ENCODE measurements at places on chromosomes 2 and 18.

DNA sequence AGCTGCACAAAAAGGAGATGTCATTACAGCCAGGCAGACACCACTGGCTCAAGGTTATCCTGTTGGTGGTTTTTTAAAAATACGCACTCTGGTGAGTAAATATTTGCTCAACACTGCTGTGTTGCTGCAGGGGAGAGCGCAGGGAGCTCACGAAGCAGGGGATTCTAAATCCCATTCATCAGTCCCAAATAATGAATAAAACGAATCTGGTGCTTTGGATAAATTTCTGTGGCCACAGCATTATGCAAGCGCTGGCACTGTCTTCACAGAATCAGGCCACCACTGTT, 256.2 kb downstream of the HDAC4 start:
- no peak for DNase-seq

DNA sequence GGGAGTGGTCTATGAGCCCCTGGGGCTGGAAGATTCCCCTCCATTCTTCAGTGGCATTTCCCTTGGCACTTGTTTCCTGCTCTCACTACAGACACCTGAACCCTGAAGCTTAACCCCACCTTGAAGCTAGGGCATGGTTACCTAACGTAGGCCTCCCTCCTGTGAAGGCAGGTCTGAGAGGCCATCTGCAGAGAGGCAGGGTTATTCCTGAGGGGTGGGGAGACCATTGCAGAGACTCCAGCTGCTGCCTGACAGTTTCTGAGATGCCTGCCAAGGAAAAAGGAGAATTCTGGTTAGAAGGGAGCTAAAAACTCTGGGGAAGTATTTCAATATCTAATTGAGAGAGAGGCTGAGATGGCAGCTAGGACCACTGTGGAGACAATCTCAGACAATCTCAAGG, 119.3 kb upstream of the NDUFV2 start:
- no peak for DNase-seq

- peak; percentile 99 for DNase-seq
Measured at GRCh38 chr2:9287400-9288045, 80.9 kb downstream of the ASAP2 start.

DNA sequence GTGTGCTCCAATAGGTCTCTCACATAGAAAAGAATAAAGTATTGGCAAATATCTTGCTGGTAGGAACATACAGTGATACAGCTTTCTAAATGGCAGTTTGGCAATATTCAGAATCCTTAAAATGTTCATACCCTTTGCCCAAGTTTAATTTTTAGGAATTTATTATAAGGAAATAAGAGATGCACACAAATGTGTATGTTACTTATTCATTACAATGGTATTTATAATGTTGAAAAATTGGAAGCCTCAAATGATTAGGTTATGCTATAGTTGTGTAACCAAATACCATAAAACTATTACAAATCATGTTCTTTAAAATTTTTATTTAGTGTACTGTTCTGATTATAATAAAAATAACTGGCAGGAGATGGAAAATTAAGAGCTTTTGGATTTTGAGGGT, 196.8 kb downstream of the MCFD2 start:
- no peak for DNase-seq

- DNase-seq = peak; percentile 80
Measured at GRCh38 chr2:25105336-25106085, 62.9 kb downstream of the POMC start.

DNA sequence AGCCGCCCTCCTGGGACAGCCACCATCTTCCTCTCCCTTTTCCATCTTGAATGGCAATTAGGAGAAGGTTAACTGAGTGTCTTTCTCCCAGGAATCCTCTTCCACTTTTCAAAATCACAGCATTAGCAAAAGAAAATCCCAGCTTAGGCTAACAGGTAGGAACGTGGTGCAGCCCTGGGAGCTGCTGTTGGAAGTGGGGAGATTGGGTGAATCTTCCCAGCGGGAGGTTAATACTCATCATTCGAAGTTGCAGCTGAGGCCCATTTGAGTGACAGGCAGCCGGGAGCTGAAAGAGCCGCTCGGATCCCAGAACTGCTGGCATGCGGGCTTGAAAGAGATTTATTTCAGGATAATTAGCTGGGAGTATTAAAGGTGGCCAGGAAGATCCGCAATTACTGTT, 306.0 kb downstream of the BCL11A start:
- DNase-seq = no peak

- peak; percentile 54 for DNase-seq
Measured at GRCh38 chr18:8051453-8051852, 484.3 kb downstream of the PTPRM start.

DNA sequence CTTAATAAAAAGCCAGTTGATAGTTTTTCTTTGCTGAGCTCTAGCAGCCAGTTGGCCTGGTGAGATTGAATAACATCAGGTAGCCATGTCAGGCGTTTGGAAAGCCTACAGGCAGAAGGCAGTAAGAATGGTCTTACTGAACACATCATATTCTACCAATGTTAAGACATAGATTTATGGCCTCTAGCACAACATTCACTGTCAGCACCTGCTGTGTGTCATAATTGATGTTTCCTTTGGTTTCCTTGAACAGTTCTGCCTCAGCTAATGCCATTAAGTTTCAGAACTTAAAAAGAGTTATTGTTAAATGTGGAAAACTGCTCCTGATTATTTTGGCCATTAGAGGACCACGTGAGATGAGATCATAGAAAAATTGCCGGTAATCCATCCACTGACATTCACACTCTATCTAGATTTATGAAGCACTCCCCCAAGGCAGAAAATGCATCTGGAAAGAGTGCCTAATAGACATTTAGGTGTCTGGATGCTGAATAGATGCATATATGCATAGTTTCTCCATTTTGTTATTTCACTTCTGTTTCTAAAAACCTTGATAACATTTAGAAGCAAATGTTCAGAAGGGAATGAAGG, 434.7 kb downstream of the PTPRM start:
- DNase-seq = peak; percentile 56

DNA sequence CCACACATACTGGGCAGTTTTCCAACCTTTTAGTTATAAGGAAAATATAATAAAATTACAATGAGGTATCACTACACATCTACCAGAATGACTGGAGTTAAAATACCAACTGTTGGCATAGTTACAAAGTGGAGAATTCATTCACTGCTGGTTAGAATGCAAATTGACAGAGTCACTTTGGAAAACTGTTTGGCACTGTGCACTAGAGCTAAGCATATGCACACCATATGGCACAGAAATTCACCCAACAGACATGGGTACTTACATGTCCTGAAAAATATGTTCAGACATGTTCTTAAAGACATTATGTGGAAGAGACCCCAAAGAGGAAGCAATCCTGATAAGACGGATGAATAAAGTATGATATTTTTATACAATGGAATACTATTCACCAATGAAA, 686.1 kb upstream of the RAB6C start:
- DNase-seq = no peak

DNA sequence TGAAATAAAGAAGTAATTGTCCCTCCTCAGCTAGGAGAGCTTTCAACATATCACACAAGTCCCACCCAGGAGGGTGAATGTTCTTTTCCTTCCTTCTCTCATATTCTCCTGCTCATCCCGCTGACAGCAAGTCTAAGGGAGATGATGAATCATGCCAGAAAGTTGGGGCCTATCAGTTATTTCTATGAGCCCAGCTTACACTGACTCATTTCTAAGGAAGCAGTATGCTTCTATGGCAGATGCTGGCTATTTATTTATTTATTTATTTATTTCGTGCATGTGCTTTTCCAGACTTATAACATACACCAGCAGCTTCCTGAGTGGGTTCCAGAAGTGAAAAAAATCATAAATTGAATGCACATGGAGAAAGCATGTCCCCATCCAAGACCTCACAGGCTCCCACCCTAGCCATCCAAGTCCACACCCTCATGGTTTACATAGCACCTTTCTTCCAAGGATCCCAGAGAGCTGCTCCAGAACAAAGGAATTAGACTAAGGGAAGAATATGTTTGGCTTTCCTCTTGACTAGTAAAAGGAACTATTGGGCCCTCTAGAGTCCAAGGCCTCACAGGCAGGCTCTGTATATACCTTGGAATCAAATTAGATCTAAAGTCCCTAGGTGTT, 1074.2 kb upstream of the ZEB2 start:
- DNase-seq = peak; percentile 93

- DNase-seq = no peak
Measured at GRCh38 chr18:417495-417894, 83.0 kb downstream of the COLEC12 start.

DNA sequence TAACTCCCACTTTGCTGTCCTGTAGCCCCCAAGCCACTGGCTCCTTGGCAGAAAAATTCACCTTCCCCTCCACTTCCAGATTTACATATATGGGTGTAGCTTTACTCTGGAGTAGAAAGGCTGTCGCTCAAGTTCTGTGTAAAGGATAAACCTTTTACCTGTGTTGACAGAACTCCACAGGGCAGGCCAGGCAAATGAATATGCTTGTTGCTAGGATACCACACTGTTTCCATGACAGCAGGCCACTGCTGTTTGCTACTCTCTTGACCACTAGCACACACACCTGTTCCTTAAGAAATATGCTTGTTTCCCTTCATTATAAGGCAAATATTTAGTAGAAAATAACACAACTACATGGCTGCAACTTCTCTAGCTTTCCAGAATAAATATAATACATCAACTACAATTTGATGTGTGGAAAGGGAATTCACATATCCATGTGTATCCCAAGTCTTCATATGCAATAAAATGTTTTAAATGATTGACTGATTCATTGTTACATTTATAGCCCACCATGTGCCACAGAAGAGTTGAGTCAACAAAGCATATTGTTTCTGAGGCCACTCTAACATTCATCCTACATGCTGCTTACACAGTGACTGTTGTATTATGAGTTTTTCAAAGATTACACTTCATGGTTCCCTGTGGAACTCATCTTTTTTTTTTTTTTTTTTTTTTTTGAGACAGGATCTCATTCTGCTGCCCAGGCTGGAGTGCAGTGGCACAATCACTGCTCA, 56.2 kb upstream of the ROCK1 start:
- DNase-seq = no peak

GRCh38 chr2:196205881-196206435, 34.6 kb upstream of the STK17B start:
- DNase-seq = peak; percentile 83

DNA sequence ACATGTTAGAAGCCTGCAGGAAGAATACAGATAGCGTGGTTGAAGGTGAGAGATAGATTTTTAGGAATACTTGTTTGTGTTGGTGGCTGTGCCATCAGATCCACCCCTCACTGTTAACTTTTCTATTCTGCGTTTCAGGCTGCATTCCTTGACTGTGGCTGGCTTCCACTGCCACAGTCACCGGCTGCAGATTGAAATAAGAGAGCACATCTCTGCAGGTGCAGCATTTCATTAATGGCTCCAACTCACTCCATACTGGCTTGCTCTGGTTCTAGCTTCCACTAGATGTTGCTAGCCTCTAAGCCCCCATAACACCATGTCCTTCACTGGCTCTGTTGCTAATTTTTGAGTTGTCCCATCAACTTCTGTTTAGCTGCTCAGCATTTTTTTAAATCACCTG, 286.5 kb downstream of the CPS1 start:
- DNase-seq = no peak

DNA sequence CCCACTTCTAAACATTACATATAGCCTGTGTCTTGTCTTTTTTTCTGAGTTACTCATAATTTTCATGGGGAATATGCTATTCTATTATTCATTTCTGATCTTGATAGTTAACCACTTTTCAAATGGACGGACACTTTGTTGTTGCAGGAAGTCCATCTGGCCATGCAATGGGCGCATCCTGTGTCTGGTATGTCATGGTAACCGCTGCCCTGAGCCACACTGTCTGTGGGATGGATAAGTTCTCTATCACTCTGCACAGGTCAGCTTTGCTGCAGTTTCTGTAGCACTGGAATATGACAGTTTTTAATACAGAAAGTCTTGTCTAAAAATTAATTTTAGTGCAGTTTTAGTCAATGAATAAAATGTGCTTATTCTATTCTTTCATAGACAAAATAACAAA, 3.3 kb downstream of the G6PC2 start:
- DNase-seq = no peak

- no peak for DNase-seq
Measured at GRCh38 chr2:62054029-62054791, 141.7 kb upstream of the B3GNT2 start.

DNA sequence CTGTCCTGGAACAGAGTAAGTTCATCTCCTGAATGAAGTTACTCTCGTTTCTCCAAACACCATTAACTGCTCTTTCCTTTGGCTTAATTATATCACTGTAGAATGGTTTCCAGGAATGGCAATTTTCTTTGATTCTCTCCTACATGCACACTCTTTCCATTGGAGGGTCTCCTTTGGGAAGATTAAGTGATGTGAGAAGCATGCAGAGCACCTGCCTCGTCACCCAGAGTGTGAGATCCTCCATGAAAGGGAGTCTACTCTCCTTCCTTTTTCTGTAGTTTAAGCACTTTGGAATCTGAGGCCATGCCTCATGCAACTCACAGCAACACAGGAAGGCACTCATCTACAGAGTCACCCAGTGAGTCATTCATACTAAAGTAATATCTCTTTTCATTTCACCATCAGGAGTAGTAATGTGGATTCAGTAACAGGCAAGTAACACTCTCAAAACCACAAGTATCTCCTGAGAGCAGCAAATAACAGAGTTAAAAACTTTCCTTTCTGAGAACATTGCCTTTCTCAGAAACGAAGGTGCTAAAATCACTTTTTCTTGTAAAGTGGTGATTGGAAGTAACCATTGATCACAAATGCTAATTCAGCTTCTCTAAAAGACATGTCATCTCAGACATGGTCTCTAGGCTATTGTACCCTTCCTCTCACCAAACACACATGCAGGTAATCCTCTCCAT, 52.8 kb upstream of the IL1RL1 start:
- DNase-seq = peak; percentile 97

- DNase-seq = peak; percentile 63
Measured at GRCh38 chr2:38765149-38765548, 12.9 kb upstream of the GEMIN6 start.

GRCh38 chr2:12556762-12557161, 160.0 kb upstream of the TRIB2 start:
- peak; percentile 68 for DNase-seq

DNA sequence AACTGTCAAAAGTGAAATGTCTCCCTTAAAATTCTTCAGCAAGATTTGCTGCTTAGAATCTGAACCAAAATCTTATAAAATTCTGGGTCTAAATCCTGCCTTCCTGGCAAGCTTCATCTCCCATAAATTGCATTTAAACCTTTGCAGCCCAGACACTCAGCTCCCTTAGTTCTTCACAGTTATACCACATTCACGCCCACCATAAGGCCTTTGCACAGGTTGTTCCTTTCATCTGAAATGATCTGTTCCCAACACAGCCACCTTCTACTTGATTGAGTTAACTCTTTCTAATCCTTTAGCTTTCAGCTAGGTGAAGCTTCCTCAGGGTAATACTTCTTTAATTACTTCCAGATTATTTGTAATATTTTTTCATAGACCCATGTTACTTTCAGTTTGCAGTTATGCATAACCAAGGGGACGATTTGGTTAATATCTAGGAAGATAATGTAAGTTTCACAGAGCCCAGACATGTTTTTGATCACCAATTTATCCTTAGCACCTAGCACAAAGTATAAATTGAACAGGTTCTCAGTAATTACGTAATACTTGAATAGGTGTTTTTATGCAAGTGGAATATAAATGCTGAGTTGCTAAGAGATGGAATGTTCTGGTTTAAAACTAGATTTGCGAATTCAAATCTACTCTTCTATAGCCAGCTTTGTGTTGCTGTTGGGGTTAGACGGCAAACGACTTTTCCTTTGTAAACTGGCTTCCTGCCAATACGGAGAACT, 779.7 kb upstream of the PKDCC start:
- peak; percentile 3 for DNase-seq

All from fibroblast of mammary gland (primary cell).